ENCODE measurements at places on chromosomes 1 and 21.

DNA sequence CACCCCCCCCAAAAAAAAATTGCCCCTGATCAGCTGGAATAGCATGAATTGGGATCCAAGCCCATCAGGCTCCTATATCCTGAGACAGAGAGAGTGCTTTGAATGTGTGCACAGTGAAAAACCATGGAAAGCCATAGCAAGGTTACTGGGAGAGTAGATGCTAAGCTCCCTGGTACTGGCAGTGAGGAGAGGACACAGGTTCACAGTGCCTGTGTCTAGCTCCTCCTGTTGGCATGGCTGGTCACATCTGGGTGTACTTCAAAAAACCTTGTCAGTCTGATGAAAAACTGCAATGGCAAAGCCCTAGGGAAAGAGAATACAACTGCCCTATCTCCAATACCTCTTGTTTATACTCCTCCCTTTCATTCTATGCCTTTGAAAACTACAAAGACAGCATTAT, 12.9 kb downstream of the COPA start:
- no peak for DNase-seq

- DNase-seq, result no peak
Measured at GRCh38 chr1:55329091-55329490, 113.9 kb upstream of the USP24 start.

DNA sequence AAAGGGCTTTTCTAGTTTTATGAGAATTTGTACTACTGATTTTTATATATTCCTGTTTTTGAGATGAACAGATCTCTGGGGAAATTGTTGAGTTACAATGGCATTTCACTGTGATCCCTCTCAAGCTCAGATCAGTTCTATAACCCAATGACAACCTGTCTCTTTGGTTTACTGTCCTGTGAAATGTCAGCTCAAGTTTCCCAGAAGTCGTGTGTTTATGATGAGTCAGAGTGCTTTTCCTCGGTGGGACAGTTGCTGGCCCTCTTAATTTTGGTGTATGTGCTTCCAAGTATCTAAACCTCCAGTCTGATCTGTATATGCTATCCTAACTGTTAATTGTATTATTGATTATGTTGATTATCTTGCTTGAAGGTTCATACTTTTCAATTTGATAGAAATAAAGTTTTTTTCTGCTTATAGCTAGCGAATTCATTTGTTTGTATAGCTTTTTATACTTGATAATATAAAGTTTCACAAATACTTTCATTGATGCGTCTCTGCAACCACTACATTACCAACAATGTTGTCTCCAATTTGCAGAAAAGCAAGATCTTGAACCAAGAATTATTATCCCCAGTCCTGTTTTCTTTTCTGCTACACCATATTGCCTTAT, 77.5 kb upstream of the DNAJC6 start:
- DNase-seq, result no peak

- DNase-seq, result no peak
Measured at GRCh38 chr21:45019076-45019886, 55.1 kb upstream of the ADARB1 start.

DNA sequence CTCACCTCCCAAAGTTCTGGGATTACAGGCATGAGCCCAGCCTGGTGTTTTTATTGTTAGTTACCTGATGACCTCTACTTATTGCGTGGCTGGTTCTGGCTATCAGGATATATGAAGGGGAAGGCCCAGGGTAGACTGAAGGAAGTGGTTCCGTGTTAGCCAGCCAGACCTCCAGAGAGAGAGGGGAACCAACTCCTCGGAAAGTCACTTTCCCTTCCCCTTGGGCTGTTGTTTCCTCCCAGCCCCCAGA, 2.5 kb upstream of the RCSD1 start:
- no peak for DNase-seq

DNA sequence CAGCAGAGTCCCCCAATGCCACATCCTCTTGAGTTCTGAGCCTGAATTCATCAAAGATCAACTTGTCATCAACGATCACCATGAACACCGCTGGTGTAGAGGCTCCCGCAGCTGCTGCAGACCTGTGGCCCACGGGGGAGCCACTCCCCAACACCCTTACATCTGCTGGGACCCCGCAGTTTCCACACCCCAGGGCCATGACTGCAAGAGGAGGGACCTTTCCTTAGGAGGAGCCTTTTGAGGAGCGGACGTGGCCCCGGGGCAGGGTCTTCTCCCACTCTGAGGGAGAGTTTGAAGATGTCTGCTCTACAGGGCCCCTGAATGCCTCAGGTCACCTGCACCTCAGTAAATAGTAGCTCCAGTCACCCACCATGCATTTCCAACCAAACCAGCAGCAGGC, 2.7 kb downstream of the PRDM15 start:
- DNase-seq, result no peak

DNA sequence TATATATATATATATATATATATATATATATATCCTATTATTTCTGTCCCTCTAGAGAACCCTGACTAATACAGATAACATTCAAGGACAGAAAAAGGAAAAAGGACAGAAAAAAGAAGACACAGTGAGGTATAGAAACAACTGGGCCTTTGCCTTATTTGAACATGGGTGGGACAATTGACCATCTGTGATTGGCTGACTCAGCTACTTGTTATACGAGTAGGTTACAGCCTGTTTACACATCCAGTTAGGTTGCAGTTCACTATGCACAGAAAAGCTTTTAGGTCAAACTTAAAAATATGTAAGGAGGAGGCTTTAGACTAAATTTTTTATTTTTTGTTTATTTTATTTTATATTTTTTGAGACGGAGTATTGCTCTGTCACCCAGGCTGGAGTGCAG, 39.8 kb upstream of the RGS8 start:
- DNase-seq, result no peak

GRCh38 chr1:183180218-183180617, 5.8 kb upstream of the LAMC2 start:
- no peak for DNase-seq

DNA sequence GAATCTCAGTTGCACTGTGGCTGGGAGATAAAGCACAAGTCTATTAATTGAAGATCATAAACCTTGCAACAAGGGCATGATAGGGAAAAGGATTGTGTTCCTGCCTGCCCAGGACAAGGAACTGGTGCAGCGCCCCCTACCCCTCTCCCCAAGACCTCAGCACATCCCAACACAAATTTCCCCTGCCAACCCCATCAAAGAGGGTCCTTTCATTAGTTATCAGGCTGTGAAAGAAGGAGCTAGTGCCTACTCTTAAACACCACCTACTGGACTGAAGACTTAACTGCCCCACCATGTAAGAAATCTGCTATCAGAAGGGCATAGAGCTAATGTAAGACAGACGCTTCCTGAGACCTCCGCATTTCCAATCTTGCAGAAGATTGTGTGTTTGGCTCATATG, 372.6 kb downstream of the AGBL4 start:
- DNase-seq, result no peak

- DNase-seq, result peak; percentile 28
Measured at GRCh38 chr1:183566026-183566425, 24.2 kb downstream of the NCF2 start.

- no peak for DNase-seq
Measured at GRCh38 chr1:207039380-207040180, 7.0 kb upstream of the C1orf116 start.

GRCh38 chr21:28590026-28590425, 402.7 kb downstream of the LTN1 start:
- no peak for DNase-seq

DNA sequence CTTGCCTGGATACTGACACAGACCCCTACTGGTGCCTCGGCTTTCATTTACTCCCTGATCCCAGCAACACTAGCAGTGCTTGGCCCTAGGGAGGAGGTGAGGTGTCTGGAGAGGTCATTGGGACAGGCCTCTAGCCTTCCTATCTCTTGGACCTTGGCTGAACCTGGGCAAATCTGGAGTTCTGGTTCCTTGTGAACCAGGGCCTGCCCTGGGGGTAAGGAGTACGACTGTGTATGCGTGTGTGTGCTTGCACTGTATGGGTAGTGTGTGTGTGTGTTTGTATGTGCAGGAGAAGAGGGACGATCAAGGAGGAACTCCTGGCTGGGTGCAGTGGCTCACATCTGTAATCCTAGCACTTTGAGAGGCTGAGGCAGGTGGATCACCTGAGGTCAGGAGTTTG, 252.7 kb upstream of the CSF3R start:
- peak; percentile 67 for DNase-seq

DNA sequence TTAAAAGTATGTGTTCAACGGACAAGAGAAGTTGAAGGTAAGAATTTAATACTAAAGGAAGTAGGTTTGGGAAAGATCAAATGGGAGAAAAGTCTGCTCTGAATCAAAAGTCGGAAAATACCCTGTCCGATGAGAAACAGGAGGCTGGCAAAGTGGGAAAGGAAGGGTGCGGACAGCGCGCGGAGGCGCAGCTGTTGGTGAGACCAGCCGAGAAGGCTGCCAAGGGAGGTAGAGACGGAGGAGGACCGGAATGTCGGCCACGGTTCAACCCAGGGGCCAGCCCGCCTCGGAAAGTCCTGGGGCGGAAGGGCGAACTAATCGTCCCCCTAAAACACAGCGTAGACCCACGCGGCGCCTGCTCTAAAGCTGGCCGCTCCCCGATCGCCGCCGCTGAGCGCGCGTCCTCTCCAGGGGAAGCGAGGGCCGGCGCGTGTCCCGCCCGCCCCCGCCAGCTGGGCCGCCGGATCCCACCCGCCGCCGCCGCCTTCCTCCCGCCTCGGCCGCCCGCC, 639 bp upstream of the SPATA1 start:
- no peak for DNase-seq

- no peak for DNase-seq
Measured at GRCh38 chr21:36207577-36208320, 51.1 kb downstream of the DOP1B start.

- no peak for DNase-seq
Measured at GRCh38 chr1:6507461-6507911, 16.0 kb upstream of the PLEKHG5 start.

All from vagina (tissue), 2 donors.